ENCODE measurements at places on chromosomes 13 and 19. TPM values are rescaled to one million over a fixed set of nuclear protein-coding genes. Genes with fewer than 3 reads are reported as not detected.
A peak's percentile ranks its signal among the peaks of the same experiment; 100 is the strongest.

DNA sequence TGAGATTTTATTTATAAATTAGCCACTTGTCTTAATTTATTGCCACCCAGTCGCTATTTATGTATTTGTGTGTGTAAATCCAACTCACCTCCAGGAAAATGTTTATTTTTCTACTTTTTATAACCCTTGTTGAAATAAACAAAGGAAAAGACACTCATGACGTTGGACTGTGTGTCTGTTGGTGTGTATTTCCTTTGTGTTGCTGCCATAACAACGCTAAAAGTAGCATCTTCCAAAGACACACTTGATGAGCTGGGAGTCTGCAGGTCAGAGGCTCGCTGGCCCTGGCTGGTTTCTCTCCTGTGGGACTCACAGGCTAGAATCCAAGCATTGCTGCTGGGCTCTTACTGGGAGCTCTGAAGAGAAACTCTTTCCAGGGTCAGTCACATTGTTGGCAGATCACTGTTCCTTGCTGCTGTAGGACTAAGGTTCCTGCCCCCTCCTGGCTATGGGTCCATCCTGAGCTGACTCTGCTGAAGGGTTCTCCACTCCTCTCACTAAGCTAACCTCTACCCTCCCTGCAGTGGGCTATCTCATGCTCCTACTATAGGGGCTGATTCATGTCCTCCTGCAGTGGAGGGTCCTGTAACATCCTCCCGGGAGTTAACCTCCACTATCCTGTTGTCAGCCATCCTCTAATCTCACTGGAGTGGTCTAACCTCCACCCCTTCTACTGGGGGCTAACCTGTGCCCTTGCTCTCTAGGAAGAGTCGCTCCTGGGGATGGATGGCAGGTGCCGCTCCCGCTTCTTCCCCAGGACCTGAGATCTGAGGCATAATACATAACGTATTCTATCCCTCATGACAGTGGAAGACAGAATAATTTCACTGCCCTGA lies 2.1 kb downstream of the IFNL2 start:
- no peak for DNase-seq

CEACAM20 gene
- total RNA-seq: not detected

DNA sequence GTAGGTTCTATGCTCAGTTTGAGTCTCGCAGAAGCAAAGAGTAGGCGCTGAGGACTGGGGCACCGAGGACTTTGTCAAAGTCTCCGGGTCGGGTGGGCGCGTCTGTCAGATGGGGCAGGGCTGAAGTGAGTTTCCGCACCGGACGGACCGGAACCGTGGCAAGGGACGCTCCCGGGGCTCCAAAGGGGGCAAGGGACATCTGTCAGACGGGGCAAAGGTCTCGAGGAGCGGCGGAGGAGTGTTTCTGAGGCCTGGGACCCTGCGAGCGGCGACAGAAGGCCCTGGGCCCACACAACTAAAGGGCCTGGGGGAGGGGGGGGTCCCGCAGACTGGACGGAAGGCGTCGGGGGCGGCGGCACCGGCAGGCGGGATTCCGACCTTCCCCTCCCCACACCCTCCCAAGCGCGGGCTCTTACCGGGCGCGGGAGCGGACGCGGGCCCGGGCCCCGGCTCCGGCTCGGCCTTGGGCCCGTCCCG lies 13.3 kb upstream of the AKAP8L start:
- no peak for DNase-seq

LCP1 gene
- not detected for total RNA-seq

DNA sequence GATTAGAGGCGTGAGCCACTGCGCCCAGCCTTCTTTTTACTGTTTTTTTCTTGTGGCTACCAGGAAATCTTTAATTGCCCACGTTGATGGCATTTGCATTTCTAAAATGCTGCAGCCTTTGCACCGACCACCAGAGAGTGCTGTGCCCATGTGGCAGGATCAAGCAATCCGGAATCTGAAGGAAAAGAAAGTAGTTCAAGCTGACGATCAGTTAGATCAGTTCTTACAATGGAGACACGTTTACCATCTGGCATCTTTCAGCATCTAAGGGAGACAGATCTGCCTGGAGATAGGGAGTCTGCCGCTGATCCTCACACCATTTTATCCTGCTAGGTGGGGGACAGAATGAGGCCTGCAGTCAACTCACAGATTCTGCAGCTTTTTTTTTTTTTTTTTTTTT lies 19.9 kb downstream of the TINCR start:
- DNase-seq: peak; percentile 16

LRG1 gene
- 0.05 TPM for total RNA-seq

MBD3L3 gene
- not detected for total RNA-seq

GRCh38 chr19:10214784-10215183 lies 16.3 kb downstream of the S1PR2 start:
- DNase-seq: no peak

GRCh38 chr13:101455863-101456262 lies 3.4 kb downstream of the ITGBL1 start:
- DNase-seq: peak; percentile 84
